ENCODE measurements at places on chromosomes 3 and 15.
A peak's percentile ranks its signal among the peaks of the same experiment; 100 is the strongest.

DNA sequence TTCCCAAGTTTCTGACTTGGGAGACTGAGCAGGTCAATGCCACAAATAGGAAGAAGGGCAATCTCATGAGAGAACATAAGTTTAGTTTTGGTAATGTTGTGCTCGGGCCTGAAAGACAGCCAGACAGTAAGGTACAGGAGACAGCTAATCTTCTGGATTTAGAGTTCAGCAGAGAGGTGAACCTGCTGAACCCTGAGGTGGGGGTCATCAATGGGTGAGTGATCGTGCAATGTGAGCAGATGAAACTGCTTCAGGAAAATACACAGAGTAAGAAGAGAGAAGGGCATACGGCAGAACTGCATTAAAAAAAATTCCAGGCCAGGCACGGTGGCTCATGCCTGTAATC is 23.3 kb downstream of the RUBCN start:
- ATAC-seq = no peak

GRCh38 chr3:150256318-150256717 is 151.8 kb upstream of the TSC22D2 start:
- no peak for ATAC-seq

- ATAC-seq = no peak
Measured at GRCh38 chr15:41492597-41493204, 973 bp upstream of the ITPKA start.

- no peak for ATAC-seq
Measured at GRCh38 chr3:20752416-20752815, 566.4 kb upstream of the SGO1 start.

GRCh38 chr15:35023804-35024203 is 35.7 kb upstream of the ZNF770 start:
- no peak for ATAC-seq

- ATAC-seq = no peak
Measured at GRCh38 chr3:11465744-11466616, 177.7 kb downstream of the VGLL4 start.

DNA sequence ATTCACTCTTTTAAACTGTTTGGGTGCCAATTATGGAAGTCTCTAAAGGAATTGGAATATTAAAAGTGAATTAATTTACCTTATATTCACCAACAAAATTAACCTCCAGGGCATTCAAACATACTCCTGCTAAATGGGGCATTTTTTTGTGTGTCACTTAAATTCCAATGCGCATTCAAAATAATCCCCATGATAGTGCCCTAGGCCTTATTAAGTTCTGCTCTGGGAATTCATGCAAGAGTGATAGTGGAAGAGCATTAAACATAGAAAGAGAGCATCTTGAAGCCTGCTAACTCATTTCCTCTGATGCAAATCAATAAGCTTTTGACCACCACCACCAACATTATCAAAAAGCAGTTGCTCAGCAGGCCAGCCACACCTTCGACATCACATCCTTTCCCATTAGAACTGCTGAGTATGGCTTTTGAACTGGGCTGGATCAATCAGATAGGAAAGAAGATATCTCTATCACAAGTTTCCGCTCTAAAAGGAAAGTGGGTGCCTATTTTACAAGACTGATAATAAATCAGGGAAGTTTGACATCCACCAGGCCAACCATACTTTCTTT is 156.7 kb downstream of the TMCO5A start:
- ATAC-seq = no peak

- ATAC-seq = no peak
Measured at GRCh38 chr3:59285560-59285959, 235.7 kb upstream of the CFAP20DC start.

DNA sequence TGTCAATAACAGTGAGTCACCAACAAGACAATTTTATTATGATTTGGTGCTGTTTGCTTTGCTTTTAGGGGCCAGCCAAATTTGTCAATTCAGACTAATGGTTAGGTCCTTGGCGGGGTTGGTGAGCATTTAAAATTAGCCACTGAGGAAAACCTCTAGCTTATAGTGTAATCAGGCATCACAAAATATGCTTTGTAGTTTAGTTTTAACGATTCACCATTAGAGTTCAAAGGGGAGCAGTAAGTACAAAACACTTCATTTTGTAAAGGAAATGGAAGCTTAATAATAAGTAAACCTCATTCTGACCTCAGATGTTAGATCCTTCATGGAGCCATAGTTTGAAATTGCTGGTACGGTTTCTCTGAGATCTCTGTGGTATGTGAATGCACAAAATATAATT is 218.4 kb upstream of the GOLIM4 start:
- no peak for ATAC-seq

DNA sequence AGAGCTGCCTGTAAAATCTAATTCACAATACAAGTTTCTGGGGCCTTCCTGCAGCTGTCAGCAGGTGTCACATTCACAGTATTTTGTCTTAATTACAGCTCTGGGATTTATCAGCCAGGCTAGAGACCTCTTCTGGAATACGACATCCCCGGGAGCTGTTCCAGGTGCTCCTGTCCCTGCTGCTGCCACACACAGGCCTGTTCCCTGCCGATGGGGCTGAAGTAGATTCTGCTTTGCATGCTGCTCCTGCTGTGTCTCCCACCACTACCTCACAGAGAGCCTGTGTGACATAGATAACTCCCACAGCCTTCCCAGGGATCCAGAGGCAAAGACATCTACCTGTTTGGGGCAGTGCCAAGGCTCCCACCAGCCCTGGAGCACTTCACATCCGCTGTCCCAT is 20.4 kb downstream of the COLQ start:
- ATAC-seq = no peak

GRCh38 chr15:57031605-57032004 is 113.2 kb downstream of the TCF12 start:
- no peak for ATAC-seq

DNA sequence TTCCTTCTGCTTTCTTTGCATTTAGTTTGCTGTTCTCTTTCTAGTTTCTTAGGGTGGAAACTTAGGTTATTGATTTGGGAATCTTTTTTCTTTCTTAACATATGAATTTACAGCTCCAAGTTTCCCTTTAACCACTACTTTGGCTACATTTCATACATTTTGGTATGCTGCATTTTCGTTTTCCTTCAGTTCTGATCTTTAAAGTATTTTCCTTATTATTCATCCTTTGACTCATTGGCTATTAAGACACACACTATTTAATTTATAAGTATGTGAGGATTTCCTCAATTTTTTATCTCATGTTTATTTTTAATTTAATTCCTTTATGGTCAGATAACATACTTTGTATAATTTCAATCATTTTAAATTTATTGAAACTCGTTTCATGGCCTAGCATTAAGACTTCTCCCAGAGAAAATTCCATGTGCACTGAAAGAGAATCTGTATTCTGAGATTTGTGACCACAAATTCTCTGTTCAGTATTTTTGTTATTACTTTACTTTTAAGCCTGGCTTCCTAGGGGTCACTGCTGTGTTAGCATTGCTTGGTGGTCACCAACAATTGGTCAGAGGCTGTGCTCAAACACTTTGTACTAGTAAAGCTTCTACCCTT is 87.7 kb downstream of the CFAP20DC start:
- no peak for ATAC-seq

DNA sequence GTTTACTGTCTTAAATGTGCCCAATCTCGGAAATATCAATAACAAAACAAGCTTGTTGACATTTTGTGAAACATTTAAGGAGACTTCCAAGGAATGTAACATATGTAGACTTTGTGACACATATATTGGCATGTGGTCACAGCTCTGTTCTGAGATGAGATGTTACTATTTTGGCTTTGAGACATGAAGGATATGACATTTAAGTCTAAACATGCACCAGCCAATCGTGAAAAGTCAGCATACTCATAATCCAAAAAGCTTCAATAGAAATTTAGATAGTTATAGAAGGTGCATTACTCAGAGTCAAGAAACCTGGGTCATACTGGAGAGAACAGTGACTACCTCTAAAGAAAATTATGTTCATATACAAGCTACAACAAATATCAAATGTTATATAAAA is 13.4 kb downstream of the COMMD2 start:
- no peak for ATAC-seq

GRCh38 chr3:35965908-35966307 is 326.6 kb downstream of the ARPP21 start:
- ATAC-seq = no peak

DNA sequence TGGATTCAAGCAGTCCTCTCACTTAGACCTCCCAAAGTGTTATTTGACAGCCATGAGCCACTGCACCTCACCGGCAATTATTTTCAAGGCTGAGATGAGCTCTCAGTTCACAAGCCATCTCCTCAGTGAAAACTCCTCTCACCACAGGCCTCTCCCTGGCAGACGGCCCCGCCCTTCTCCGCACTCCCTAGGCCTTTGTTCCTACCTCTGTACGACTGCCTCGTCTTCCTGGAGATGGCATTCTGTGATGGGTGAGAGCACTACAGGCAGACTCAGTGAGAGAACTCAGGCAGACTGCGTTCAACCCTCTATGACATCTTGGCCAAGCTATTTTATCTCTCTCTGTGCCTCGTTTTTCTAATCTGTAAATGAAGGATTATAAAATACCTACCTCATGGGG is 67.0 kb upstream of the TPM1 start:
- no peak for ATAC-seq

GRCh38 chr15:69098771-69099170 is 61.7 kb upstream of the GLCE start:
- no peak for ATAC-seq

- no peak for ATAC-seq
Measured at GRCh38 chr3:194555175-194556062, 68.6 kb upstream of the ATP13A3 start.

- no peak for ATAC-seq
Measured at GRCh38 chr3:71250026-71250425, 333.5 kb downstream of the FOXP1 start.

DNA sequence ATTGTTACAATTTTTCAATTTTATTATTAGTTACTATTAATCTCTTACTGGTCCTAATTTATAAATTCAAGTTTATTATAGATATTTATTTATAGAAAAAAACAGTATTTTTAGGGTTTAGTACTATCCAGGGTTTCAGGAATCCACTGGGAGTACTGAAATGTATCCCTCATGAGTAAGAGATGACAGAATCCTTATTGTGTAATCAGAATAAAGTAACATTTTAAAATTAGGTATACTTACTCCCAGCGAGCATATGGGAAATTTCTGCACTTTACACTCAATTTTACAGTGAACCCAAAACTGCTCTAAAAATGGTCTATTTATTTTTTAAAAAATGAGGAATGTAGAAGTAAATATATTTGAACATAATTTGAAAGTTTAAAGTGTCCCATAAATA is 202.7 kb downstream of the CGGBP1 start:
- no peak for ATAC-seq

DNA sequence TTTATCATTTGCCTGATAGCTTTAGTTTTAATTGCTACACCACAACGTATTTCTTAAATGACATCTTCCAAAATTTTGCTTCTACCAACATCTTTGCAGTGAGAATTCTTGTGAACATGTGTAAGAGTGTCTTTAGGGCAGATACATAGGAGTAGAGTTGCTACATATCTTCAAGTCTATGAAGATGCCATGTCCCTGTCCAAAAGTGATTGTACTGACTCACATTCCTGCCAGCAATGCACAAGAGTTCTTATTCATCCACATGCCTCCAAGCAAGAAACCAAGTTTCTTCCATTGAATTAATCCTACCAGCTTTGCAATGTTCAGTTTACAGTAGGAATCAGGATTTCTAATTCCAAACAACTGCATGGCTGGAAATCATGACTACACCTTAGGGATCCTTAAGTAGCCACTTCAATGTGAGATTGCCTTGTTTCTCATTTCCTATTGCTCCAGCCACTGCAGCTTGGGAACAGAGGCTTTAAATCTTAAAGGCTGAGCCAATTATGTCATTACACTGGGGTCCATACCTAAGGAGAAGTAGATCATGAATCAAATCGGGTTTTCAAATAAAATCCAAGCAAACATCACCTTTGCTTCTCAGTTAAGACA is 44.5 kb downstream of the BCL2L10 start:
- no peak for ATAC-seq

GRCh38 chr3:16060358-16060852 is 114.1 kb upstream of the GALNT15 start:
- no peak for ATAC-seq

GRCh38 chr3:189260556-189261493 is 89.1 kb downstream of the TPRG1 start:
- no peak for ATAC-seq

GRCh38 chr3:114827495-114827894 is 319.6 kb downstream of the ZBTB20 start:
- peak; percentile 56 for ATAC-seq

DNA sequence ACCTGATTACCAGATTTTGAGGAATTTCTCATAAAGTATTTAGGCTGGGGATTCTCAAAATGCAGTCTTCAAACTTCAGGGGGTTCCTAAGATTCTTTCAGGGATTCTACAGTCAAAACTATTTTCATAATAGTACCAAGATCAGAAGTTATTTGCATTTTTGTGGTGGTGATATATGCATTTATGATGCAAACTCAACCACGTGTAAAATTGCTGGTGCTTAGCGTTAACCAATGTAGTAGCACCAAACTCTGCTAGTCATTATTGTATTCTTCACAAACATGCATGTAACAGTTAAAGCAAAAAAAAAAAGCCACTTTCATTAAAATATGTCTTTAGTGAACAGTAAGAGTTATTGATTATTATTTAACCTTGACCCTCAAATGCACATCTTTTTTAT is 274.9 kb upstream of the DNAJC19 start:
- ATAC-seq = no peak

DNA sequence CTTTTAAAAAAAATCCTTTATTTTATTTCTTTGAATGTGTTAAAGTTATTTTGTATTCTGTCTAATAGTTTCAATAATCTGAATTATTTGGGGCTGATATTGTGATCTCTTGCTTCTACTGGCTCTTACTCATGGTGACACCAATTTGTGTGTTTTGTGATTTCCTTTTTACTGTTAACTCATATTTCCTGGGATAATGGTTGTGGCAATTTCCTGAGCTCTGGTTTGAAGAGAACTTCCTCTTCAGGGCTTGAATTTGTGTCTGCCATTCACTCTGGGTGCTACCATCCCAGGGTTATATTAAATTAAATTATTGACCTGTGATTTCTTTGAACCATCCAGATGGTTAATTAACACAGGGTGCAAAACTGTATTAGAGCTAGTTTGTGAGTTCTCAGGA is 60.4 kb upstream of the RNF7 start:
- no peak for ATAC-seq

GRCh38 chr15:78301326-78301725 is 1.9 kb upstream of the SKIC8 start:
- ATAC-seq = no peak

DNA sequence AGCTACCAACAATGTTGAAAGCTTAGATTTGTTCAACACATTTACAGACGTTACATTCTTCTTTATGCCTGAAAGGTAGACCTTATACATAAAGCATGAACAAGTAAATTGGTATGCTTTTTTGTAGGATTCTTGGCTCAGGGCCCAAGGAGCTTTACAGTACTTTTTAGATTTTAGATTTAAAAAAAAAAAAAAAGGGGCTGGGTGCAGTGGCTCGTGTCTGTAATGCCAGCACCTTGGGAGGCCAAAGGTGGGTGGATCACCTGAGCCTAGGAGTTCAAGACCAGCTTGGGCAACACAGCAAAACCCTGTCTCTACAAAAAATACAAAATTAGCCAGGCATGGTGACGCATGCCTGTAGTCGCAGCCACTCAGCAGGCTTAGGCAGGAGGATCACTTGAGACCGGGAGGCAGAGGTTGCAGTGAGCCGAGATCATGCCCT is 39.7 kb downstream of the MEF2A start:
- ATAC-seq = no peak

GRCh38 chr15:29111705-29112281 is 157.8 kb downstream of the NSMCE3 start:
- ATAC-seq = no peak

GRCh38 chr15:65985387-65985786 is 116.1 kb downstream of the RAB11A start:
- ATAC-seq = no peak

All from stimulated activated memory B cell treated with anti-CD40 and anti-IgM and Interleukin-4, amounts not matched to agents 10 μg/mL and 1 μg/mL and 100 μg/mL, for 72 hours (primary cell).